ENCODE measurements at places on chromosomes 1 and 21.

- no peak for DNase-seq
Measured at GRCh38 chr1:10693497-10694273, 102.8 kb downstream of the CASZ1 start.

DNA sequence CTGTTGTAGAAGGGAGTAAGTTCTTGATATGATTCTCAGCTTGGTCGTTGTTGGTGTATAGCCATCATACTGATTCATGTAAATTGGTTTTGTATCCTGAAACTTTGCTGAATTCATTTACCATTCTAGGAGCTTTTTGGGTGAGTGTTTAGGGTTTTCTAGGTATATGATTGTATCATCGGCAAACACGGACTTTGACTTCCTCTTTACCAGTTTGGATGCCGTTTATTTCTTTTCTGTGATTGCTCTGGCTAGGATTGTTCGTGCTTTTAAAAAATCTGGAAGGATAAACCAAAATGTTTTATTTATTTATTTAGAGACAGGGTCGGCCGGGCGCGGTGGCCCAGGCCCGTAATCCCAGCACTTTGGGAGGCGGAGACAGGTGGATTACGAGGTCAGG lies 20.6 kb downstream of the RRP1B start:
- no peak for DNase-seq

GRCh38 chr1:910311-910880 lies 13.3 kb upstream of the SAMD11 start:
- no peak for DNase-seq

- DNase-seq: no peak
Measured at GRCh38 chr1:227845147-227845458, 29.6 kb downstream of the PRSS38 start.

DNA sequence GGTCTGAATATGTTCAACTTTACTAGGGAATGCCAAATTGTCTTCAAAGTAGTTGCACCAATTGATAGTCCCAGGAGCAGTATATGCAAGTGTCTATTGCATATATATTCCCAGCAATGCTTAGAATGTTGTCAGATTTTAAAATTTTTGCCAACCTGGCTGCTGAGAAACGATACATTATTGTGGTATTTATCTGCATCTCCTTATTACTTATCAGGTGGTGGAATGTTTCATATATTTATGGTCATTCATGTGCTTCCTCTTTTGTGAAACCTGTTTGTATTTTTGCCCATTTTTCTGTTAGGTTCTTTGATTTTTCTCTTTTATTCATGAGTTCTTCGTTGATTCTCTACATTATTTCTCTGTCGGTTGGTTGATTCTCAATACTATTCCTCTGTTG lies 39.5 kb downstream of the COLGALT2 start:
- no peak for DNase-seq

DNA sequence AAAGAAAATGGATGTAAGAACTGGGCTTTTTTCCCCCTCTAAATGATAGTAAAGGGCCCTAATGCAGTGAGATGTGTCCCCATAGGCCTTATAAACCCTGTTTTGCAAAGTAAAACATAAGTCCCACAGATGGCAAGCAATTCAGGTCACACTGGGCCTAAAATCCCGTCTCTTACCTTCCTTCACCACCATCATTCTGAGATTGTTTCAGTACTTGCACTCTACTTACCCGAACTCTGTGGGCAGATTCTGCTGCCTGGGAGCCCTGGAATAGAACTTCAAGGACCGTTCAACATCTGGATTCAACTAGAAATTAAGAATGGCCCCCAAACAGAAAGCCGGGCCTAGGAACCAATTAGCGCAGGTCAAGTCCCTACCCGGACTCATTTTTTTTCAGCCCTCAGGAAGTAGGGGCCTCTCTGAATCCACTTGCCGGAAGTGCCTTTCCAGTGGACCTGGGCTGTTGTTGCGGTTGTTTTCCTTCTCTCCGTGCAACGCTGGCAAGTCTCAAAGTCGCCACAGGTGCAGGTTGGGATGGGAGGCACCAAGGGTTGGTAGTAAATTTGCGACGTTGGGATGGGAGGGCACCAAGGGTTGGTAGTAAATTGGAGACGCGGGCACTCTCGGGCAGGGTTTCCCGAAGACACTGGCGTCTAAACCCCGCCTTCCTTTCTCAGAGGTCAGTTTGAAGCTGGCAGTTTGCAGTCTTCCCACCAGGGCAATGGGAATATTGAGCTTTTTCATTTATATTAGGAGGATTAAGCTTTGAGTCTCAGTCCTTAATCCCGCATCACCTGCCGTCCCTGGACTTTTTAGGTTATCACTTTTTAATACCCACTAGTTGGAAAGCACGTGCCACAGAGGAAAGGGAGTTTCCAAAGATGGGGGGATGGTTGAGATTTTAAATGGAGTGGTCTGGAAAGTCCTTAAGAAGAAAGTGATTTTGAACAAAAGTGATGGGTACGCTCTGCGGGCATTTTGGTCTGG lies at the start of gene TMEM69:
TMEM69 (plus strand) TSS at position 428 of the 987 bp plus-strand sequence. CDS start 2,888 bp downstream, outside the sequence.
- DNase-seq: peak; percentile 12

GRCh38 chr1:165542647-165543046 lies 1.2 kb upstream of the LRRC52 start:
- DNase-seq: no peak

GRCh38 chr1:62357916-62358315 lies 38.7 kb upstream of the KANK4 start:
- DNase-seq: no peak

GRCh38 chr1:190739926-190740325 lies 262.3 kb upstream of the BRINP3 start:
- DNase-seq: no peak

DNA sequence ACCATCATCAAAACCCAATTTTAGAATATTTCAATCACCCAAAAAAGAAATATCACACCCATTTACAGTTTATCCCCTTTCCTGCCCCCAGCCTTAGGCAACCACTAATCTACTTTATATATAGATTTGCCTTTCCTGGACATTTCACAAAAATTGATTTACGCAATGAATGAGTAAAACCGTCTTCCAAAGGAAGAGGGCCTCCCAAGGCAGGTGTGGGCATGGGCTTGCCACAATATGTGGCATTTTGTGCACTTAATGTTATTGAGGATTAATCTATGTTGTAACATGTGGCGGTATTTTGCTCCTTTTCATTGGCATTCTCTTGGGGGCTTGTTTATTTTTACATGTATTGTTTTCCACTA lies 11.8 kb upstream of the BMP8B start:
- DNase-seq: no peak

GRCh38 chr1:158180741-158181576 lies at the start of gene CD1D:
TSS of gene CD1D (plus strand) at chr1:158180895. CDS start at chr1:158181102, 207 bp downstream.
- DNase-seq: no peak

- DNase-seq: no peak
Measured at GRCh38 chr1:228861832-228862180, 126.5 kb downstream of the RHOU start.

DNA sequence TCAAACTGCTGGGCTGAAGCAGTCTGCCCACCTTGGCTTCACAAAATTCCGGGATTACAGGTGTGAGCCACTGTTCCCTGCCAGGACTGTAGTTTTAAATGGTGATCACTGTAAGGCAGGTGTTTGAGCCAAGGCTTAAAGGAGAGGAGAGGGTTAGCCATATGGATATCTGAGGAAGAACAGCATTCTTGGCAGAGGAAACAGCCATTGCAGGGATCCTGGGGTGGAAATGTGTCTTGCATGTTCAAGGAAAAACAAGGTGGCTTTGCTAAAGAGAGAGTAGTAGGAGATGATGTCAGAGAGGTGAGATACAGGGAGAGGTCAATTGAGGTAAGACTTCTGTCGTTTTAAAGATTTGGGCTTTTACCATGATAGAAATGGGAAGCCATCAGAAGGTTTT lies 73.5 kb downstream of the ATF6 start:
- DNase-seq: no peak

- peak; percentile 65 for DNase-seq
Measured at GRCh38 chr1:116130356-116130755, 19.2 kb downstream of the MAB21L3 start.

DNA sequence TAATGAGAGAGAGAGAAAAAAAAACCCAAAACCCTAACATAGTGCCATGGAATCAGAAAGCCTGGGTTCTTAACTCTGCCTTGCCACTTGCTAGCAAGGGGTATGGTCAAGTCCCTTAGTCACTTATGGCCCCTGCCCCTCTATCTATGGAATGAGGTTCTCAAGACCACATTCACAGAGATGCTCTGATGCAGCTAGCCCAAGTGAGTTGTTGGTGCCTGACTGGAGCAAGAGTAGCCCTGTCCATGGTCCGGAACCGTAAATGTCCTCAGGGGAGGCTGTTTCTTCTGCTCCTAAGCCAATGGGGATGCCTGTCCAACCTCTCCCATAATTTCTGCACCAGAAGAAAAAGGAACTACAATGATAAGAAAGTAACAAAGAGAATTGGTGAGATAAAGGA lies 56.8 kb downstream of the CSMD2 start:
- DNase-seq: no peak

DNA sequence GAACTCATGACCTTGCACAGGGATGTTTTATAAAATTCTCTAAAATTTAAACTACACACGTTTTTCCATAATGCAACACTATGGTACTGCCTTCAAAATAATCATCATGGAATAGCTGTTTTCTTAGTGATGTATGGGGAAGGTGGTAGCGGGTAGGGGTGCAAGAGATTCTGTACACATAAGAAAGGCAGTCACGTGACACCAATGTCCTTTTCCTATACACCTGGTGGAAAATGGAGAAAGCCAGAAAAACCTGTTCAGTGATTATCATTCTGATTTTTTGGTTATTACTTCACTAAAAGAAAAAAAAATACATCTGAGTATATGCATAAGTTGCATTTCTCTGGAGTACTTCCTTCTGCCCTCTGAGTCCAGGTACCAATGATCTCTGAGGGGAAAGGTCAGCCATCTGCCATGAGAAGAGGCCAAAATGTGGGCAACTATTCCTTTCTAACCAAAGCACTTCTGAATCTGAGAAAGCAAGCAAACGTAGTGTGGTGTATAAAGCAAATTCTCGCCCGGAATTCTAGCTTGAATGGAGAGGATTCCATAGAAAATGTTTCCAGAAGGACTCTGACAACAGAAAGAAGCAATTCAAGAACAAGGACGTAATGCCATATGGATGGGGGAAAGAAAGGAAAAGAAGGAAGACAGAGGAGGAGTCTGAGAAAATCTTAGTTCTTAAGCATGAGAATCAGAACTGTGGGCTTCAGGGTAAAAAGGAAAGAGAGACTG lies 137.3 kb downstream of the RERE start:
- DNase-seq: no peak

- no peak for DNase-seq
Measured at GRCh38 chr1:94883691-94884090, 43.2 kb downstream of the CNN3 start.

DNA sequence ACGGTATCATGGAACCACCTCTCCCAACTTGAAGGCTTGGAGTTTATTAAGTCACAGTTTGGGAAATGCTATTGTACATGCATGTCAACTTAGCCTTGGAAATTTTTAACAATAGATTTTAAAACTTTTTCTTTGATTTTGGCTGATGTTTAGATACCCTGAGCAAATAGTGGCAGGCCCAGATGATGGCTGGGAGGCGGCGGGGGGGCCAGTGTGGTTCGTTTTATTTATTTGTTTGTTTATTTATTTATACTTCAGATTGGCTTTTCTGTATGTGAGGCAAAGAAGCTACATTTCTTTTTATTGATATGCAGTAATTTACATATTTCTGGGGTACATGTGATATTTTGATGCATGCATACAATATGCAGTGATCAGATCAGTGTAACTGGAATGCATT lies 82.0 kb downstream of the VWA5B1 start:
- DNase-seq: no peak

- no peak for DNase-seq
Measured at GRCh38 chr1:157646144-157646543, 48.3 kb upstream of the FCRL4 start.

GRCh38 chr1:216173376-216173995 lies 249.8 kb downstream of the USH2A start:
- no peak for DNase-seq

- no peak for DNase-seq
Measured at GRCh38 chr1:67896826-67897225, 63.6 kb upstream of the GNG12 start.
